ENCODE measurements at places on chromosomes 5 and 9. TPM values are rescaled to one million over a fixed set of nuclear protein-coding genes. Genes with fewer than 3 reads are reported as not detected.

The SEC16A gene
- total RNA-seq = 57.2 TPM

The CEP120 gene
- total RNA-seq = 21.4 TPM

The PTGDS gene
- total RNA-seq = not detected

The RXRA gene
- 17.2 TPM for total RNA-seq

The ITGA1 gene
- 3.5 TPM for total RNA-seq

The CTXN3 gene
- total RNA-seq = not detected

The TMC1 gene
- 2.2 TPM for total RNA-seq

All from thoracic aorta endothelial cell (primary cell).